ENCODE measurements at places on chromosomes 5 and 9. TPM values are rescaled to one million over a fixed set of nuclear protein-coding genes. Genes with fewer than 3 reads are reported as not detected.

GRCh38 chr5:14812166-14812565 lies 59.4 kb downstream of the ANKH start:
- DNase-seq: no peak

DNA sequence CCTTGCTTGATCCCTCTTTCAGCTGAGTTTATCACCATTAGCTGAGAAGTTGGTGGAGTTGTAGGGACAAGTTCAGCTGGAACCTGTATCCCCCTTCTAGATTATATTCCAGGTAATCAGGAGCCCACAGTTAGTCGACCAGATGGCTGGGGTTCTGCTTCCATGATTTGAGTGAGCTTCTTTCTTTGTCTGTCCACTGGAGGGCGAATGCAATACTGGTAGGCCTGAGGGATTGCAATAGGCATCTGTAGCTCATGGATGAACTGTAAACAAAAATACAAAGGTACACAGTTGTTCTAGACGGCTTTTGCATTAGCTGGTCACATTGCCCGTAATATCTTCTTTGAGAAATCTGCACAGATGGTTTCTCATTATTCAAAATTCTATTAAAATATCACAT lies 88.9 kb downstream of the PCSK5 start:
- no peak for DNase-seq

DNA sequence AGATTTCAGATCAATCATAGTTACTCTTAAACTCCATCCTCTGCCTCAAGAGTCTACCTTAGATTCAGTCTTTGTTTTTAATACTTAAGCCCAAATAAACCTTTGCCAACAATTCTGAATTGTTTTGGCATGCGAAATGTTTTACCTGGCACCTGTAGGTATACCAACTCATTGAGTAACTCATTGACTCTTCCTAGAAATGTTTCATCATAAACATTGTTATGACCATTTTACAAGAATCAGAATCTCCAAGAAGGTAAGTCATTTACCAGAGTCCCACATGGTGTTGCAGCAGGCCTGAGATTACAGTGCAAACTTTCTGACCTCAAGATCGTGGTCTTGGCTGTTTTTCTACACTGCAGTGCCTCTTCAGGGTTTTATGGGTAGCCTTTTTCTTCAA lies 750.4 kb downstream of the BRINP1 start:
- no peak for DNase-seq

GRCh38 chr5:107558823-107559375 lies 111.8 kb downstream of the EFNA5 start:
- no peak for DNase-seq

DNA sequence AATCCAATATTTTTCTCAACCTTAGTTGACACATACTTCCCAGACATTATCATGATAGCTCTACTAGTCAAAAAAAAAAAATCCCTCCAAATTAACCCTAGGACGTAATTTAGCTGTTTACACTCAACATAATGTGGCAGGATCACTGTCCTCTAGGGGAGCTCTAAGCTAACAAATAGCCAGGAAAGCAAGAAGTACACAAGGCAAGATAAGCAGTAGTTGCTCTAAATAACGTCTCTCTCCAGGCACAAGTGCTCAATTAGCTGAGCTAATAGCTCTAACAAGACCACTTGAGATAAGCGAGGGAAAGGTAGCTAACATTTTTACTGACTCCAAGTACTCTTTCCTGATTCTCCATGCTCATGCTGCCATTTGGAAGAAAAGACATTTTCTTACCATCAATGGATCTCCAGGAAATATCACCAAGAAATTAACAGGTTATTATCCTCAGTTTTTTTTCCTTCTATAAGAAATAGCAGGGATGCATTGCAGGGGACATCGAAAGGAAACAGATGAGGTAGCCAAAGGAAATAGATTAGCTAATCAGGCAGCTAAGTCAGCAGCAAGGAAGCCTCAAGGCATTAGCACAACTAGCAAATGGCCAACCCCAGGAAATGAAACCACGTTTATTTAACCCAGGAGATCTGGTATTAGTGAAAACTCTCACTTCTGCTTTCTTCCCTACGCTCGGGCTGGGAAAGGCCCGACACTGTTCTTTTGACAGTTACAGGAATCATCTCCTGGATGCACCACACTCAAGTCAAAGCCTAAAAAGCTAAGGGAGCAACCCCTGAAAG lies 614.1 kb downstream of the PTPRD start:
- DNase-seq: no peak

GRCh38 chr9:4844056-4844838 lies 51.5 kb downstream of the RCL1 start:
- DNase-seq: no peak

DNA sequence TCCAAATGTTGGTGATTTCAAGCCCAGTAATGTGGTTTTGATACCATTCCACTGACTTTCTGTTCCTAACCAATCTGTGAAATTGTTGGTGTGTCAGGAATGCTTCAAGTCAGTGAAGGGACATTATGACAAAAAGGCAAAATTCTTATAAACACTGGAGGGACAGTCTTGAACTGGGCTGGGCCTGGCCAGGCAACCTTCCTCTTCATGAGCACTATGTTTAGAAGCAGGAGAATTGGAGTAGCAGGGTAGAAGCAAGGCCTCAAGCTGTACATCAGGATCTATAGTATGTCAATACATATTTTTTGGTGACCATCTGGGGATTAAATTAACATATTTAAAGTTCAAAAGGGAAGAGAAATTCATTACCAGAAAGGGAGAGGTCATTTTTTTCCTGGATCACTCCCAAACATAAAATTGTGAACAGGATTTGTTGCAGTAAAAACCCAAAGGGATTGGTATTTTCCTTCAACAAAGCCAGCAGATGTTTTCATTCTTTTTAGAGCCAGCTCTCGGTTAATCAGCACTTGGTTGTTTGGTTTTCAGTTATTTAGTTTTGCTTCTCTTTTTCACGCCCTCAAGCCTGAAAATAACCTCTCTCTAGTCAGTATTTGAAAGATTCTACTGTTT lies 77.9 kb upstream of the PIK3R1 start:
- DNase-seq: no peak

DNA sequence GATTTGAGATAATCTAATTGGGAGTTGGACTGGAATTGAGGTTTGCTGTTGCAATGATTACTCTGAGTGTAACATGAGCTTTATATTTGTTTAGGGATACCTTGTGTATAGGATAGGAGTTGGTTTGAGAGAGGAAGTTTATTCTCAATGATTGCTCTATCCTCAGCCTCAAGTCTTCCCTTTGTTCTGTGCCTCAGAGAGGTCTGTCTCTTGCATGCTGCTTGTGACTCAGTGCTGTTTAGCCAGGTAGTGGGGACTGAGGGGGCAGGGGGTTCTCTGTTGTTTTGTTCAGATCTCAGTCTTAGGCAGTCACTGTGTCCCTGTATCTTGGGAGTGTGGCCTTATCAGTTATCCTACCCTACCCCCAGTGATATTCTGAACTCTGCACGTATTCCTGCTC lies 192.1 kb downstream of the SPATA31D1 start:
- DNase-seq: no peak

DNA sequence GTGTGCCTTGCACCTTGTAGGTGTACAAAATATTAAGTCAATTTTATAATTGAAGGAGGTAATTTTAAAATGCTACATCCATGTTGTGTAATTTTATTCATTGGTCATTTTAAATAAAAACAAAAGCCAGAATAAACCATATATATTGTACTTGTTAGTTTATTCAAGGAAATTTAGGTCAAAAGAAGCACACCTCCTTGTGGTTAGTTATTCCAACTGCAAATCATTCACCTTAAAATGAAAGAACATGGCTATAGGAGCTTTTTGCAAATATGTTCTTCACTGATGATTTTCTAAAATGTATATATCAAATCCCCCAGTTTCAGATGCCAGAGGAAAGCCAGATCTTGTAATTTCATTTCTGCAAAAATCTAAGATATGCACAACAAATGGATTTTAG lies 5.4 kb upstream of the MOCS2 start:
- DNase-seq: no peak

DNA sequence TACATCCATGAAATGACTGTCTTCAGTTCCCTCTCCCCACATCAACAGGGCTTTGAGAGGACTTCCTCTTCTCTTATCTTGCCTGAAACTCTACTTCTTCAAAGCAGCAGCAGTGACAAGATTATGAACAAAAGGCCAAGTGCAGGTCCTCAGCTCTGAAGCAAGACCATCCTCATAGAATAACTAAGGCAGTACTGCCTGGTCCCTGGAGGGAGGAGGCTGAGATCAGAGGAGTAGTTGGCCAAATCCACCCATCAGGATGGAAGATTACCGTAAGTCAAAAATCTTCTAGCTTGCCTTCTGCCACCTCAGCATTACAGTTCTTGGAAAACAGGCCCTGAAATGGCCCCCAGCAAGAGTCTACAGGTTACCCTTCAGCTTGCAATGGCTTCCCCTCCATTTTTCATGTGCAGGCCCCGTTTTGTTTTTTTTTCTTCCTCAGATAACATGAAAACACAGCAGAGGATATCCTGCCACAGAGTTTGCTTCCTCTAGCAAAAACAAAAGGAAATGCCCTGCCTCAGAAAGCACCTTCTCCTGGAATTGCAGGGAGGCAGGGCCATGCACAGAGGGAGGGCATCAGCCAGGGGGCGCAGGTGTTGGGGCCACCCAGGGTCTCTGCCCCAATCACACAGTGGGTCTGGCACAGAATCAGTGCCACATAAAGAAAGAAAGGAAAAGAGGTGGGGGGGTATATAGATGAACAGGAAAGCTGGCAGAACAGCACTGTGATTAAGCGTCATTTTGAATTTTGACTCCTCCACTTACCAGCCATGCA lies 40.0 kb downstream of the KLHL3 start:
- peak; percentile 62 for DNase-seq

- DNase-seq: no peak
Observed at GRCh38 chr5:139470821-139471300, at the start of gene SMIM33. Gene SMIM33, plus strand, starts transcription at chr5:139471004. Its CDS starts 118 bp downstream, at chr5:139471122.

DNA sequence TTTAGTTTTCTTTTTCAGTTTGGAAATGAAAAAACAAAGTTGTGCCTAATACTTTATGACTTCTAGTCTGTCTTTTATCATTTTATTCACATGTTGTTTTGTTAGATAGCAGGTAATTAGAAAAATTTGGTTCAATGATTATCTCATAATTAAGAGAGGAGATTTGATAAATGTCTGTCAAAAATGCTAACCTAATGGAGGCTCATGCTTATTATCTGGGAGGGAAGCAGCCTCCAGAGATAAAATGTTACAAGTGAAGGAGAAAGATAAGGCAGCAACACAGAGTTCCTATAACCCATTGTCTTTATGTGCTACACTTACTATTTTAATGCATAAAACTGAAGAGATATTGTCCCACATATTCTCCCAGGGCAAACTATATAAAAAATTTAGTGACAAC lies 53.5 kb downstream of the SLC27A6 start:
- DNase-seq: no peak

DNA sequence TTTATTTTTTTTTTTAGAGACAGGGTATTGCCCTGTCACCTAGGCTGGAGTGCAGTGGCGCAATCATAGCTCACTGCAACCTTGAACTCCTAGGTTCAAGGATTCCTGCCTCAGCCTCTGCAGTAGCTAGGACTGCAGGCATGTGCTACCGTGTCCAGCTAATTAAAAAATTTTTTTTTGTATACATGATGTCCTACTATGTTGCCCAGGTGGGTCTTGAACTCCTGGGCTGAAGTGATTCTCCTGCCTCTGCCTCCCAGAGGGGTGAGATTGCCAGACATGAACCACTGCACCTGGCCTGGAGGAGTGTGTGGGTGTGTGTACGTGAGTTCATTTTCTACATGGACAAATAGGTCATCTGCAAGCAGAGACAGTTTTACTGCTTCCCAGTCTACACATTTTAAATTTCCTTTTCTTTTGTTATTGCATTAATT lies 33.8 kb downstream of the JMY start:
- DNase-seq: no peak

DNA sequence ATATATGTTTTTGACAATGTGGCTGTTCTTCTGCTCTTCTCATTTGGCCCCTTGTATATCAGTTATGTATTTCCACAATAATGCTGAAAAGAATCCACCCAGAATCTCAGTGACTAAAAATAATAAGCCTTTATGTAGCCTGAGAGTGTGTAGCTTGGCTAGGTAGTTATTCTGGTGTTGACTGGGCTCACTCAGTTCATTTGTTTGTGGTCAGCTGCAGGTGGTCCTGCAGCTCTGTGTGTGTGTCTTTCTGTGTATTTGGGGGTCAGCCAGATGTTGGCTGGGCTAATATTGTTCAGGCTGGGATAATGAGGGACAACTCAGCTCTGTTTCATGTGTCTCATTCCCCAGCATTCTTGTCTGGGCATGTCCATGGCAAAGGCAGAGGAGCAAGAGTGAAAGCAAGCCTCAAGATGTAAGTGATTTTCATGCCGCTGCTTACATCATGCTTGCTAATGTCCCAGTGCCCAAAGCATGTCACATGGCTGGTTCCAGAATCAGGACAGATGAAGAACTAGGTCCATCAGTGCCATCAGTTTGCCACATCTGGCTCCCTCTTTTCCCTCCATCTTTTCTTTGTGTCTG lies 162.8 kb downstream of the KCTD16 start:
- DNase-seq: no peak

DNA sequence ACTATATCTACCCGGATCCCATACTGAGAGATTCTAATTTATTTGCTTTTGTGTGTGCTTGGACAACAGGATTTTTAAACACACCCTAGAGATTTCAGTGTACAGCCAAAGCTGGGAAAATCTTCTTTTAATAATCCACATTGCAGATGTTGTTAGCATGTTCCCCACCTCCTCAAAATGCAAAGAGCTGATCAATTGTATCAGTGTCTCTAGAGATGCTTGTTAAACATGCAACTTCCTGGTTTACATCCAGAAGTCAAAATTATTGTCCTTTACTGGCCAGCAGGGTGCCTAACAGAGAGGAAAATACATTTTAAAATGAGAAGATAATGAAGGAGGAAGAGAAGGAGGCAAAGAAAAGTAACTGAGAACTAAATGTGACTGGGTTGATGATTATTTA lies 793.3 kb downstream of the SEMA5A start:
- no peak for DNase-seq

GRCh38 chr9:29208670-29209069 lies 1635.4 kb upstream of the C9orf72 start:
- no peak for DNase-seq

- no peak for DNase-seq
Observed at GRCh38 chr9:124621371-124622328, 114.5 kb upstream of the NR5A1 start.

GRCh38 chr9:81635521-81636254 lies 53.7 kb downstream of the TLE1 start:
- DNase-seq: no peak

DNA sequence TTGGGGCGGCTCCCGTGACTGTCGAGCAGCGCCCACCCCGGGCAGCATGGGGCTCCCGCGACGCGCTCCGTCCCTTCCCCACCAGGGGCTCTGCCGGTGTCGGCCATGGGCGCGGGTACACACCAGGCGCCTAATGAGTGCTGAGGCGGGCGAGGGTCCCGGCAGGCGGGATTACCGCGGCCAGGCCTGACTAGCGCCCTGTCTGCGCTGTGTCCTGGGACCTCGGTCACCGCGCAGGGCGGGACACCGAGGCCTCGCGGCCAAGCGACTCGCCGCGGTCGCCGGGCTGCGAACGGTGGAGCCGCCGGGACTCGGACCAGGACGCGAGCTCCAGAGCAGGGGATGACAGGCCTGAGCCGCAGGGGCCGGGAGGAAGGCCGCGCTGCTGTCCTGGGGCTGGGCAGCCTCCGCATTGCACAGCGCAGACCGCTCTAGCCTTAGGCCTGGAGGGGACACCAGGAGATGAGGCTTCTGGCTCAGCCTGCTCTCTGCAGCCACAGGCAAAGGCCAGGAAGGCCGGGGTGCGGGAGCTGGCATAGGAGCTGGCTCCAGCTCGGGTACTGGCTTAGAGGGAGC lies 14.1 kb downstream of the LCN10 start:
- no peak for DNase-seq

The PCDHGB3 gene
- 5.5 TPM for total RNA-seq

The CRB2 gene
- total RNA-seq: not detected

The MARVELD2 gene
- total RNA-seq: 1.9 TPM

The PTGDS gene
- total RNA-seq: not detected

The C1QTNF2 gene
- total RNA-seq: 0.06 TPM

The IFNA21 gene
- total RNA-seq: not detected

The HMHB1 gene
- total RNA-seq: not detected

The PCDHA11 gene
- not detected for total RNA-seq

The DMGDH gene
- not detected for total RNA-seq

Measured in glomerular endothelial cell (primary cell).